Activated CD4-positive, alpha-beta T cell treated with anti-CD3 and anti-CD28 coated beads for 24 hours (primary cell): ENCODE measurements at places on chromosomes 4 and X.

DNA sequence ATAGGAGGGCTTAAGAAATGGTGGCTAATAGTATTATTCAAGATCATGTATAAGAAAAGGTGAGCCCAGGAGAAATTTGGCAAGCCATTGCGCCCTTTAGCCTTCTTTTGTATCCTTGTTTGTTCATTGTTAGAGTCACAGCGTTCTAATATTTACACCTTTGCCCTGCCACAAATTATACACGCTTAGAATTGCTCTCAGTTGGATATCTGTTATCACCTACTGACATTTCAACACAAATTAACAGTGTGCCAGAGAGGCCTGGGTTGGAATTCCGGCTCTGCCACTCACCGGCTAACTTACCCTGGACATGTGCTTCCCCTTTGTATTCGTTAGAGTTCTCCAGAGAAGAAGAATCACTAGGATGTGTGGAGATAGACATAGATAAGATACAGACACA is 148.7 kb upstream of the KIT start:
- no peak for DNase-seq

DNA sequence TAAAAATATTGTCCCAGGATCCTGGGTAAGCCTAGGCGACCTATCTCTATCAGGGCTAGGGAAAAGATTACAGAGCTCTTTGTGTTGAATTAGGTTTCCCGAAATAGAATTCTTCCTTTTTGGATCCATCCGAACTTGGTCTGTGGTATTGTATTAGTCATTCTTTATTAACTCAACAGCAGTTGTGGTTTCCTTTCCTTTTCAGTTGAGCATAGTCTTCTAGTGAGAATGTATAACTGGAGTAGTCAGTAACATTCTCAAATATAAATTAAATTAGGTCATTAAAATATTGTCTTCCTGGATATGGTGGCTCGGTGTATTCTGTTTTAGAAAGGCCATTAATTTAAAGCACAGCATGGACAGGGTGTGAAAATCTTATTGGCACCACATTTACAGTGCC is 520.4 kb downstream of the NLGN4X start:
- no peak for DNase-seq

GRCh38 chrX:119618439-119618838 is 12.2 kb upstream of the NKRF start:
- DNase-seq: no peak

DNA sequence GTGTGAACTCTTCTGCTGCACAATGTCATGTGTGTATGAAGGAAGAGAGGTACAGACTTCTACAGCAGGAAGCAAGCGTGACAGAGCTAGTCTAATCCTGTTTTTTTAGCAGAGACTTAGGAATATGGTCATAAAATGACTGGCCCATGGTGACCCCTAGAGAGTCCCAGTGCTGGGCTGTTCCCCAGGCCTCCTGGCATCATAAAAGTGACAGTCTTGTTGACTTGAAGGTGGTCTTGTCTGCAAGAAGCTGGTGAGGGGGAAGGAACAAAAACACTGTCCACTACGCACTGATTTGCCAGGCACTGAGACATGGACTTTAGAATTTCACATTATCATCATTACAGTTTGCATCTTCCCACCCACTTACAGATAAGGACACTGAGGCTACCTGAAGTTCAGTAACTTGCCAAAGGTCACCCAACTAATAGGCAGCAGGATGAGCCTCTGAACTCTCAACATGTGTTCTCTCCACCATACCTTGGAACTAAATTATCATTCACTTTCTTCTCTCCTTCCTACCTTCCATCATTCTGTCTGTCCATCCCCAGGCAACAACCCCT is 63.0 kb downstream of the HADH start:
- no peak for DNase-seq

DNA sequence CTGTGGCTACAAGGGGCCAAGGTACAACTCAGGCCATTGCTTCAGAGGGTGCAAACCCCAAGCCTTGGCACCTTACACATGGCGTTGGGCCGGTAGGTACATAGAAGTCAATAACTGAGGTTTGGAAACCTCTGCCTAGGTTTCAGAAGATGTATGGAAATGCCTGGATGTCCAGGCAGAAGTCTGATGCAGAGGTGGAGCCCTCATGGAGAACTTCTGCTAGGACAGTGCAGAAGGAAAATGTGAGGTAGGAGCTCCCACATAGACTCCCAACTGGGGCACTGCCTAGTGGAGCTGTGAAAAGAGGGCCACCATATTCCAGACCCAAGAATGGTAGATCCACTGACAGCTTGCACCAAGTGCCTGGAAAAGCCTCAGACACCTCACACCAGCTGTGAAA is 92.1 kb upstream of the SFRP2 start:
- DNase-seq: no peak

GRCh38 chr4:144748814-144749555 is 103.0 kb downstream of the HHIP start:
- no peak for DNase-seq

DNA sequence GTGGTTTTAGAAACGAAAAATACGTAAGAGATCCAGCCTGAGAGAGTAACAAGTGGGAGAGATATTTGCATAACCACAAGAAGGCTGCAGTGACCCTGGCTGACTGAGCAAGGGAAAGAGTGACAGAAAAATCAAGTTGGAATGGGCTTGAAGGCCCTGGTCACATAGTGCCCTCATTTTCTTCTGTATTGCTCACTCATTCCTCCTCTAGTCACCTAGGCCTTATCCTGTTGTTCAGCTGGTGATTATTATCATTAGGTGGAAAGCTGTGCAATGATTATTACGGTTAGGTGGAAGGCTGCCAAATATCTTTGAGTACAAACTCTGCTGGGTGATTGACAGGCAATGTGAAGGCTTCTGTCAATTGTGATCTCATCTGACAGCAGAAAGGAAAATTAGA is 2384.1 kb downstream of the PCDH7 start:
- DNase-seq: no peak
